ENCODE measurements at places on chromosomes 2 and 18. TPM values are rescaled to one million over a fixed set of nuclear protein-coding genes. Genes with fewer than 3 reads are reported as not detected.

Gene DSG1
- total RNA-seq: not detected

Gene ESPNL
- total RNA-seq: 0.16 TPM

Gene C1QL2
- not detected for total RNA-seq

Gene VSNL1
- total RNA-seq: not detected

Gene LYPD6B
- total RNA-seq: not detected

Gene SAG
- not detected for total RNA-seq

Gene TMEM247
- not detected for total RNA-seq

Gene NEU4
- total RNA-seq: not detected

Gene GPR35
- not detected for total RNA-seq

Gene CSRNP3
- total RNA-seq: 1.5 TPM

Gene ALPG
- not detected for total RNA-seq

Gene C2orf15
- not detected for total RNA-seq
